ENCODE measurements at places on chromosomes 12 and 14. TPM values are rescaled to one million over a fixed set of nuclear protein-coding genes. Genes with fewer than 3 reads are reported as not detected.

Gene GPD1
- 0.48 TPM for total RNA-seq

Gene CISTR
- not detected for total RNA-seq

Gene KRT82
- total RNA-seq, result 1.7 TPM

Gene ADCY4
- 8.2 TPM for total RNA-seq

Gene TNS2
- 39.7 TPM for total RNA-seq

- no peak for DNase-seq
These were observed 200.3 kb upstream of the NPAS3 start for GRCh38 chr14:32738206-32738871.

- DNase-seq, result no peak
These were observed 21.7 kb downstream of the DCAF5 start for GRCh38 chr14:69131176-69131575.

GRCh38 chr12:103799857-103800771 is 40.9 kb downstream of the NT5DC3 start:
- peak; percentile 57 for DNase-seq

- peak; percentile 90 for DNase-seq
These were observed 29.7 kb downstream of the ZFP36L1 start for GRCh38 chr14:68762953-68763764.

- DNase-seq, result no peak
These were observed 355.9 kb upstream of the SEL1L start for GRCh38 chr14:81889529-81889928.

DNA sequence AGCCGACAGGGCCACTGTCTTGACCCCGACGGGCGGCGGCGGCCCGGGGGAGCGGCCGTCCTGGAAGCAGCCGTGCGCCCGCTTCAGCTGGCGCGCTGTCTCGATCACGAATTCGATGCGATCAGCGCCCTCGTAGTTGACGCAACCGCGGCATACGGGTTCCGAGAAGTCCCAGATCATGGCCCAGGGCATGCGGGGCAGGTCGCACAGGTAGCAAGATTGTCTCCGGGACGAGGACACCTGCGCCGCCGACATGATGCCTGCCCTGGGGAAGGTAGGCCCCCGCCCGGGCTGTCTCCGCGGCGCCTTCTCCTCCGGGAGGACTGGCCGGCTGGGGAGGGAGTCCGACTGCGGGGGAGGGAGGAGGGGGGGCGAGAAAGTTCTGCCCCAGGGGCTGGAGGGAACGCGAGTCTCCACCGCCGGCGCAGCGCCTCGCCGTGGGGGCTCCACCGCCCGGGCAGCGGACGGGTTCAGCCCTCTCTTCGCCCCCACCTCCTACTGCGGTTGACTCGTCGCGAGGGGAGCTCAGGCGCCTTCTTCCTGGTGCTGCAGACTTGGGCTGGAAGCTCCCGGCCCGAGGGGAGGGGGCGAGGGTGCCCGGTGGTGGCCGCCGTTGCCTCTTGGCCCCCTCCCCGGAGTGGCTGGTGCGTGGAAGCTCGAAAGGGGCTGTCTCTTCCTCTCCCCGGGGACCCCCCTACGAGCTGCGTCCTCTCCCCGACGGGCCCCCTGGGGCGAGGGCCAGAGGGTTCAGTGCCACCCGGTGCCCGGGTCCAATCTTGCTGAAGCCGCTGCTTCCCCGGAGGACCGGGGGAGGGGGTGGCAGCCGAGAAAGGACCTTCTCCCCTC is 747 bp downstream of the IRF2BPL start:
- DNase-seq, result peak; percentile 78

- DNase-seq, result no peak
These were observed 48.1 kb upstream of the BICDL1 start for GRCh38 chr12:119940897-119941296.

DNA sequence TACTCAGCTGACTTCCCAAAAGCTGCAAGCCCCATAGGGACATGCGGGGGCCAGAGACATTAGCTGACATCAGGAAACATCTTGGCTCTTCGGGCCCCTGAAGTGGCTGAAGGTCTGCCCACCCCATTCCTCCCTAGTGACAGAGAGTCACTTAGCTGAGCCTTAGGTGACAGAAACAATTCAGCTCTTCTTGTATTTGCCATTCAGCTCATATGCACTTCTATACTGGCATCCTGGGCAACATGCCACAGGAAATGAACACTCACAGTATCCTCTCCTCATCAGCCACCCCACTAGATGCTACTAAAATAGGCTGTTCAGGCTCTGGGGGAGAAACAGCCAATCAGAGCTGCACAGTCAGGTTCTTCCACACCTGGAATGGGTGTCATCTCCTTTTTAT is 3.4 kb downstream of the DCTN2 start:
- no peak for DNase-seq

DNA sequence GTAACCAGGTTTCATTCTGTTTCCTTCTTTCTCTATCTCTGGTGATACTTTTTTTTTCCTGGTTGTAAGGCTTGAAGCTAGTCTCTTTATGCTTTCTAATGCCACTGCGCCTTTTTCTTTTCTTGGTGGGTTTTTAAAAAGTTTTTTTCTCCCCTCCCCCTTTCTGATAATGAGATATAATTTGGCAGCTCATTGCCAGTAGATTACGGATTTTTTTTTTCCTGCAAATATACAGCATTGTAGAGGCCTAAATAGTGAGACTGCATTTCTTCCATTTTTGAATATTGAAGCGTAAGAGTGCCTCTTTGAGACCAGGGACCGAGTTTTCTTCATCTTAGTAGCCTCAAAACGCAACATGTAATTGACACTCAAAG is 1.1 kb downstream of the PAPOLA start:
- peak; percentile 5 for DNase-seq

GRCh38 chr12:69978020-69978419 is 153.0 kb downstream of the MYRFL start:
- DNase-seq, result peak; percentile 58

DNA sequence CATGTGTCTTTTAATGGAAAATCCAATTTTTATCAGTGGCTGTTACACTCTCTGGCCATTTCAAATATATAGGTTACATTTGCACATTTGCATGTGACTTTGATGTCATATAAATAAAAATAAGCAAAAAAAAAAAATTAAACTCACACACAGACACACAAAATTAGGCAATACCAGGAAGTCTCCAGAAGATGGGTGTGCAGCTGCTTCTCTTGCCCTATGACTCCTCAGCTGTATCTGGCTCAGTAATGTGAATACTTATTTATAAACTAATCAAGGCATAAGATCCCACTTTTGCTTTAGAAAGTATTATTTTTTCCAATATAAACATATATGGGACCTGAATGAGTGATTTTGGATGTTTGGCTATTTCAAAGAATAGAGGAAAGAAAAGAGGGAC is 461.1 kb downstream of the LRIG3 start:
- peak; percentile 13 for DNase-seq

DNA sequence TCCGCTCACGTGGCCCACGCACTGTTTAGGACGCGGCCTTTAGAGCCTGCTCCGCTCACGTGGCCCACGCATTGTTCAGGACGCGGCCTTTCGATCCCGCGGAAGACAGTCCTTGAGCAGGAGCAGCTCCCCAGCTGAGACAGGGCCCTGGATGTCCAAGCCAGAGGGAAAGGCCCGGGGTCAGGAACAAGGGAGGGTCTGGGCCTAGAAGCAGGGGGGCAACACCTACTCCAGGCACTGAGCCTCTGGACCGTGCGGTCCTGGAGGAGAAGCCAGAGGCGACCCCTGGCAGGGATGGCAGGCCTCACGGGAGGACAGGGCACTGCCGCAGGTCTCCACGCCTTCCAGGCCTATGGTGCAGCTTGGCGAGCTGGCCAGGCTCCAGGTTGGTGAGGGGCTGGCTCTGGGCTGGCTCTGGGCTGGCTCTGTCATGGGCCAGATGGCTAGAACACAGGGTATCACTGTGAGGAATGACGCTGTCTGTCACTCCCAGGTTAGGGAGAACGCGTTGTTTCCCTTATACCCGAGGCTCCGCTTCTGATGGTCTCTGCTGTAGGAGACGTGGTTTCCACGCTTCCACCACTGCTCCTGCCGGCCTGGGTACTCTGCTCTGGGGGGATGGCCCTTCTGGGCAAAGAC is 341.7 kb downstream of the TMEM121 start:
- DNase-seq, result no peak

DNA sequence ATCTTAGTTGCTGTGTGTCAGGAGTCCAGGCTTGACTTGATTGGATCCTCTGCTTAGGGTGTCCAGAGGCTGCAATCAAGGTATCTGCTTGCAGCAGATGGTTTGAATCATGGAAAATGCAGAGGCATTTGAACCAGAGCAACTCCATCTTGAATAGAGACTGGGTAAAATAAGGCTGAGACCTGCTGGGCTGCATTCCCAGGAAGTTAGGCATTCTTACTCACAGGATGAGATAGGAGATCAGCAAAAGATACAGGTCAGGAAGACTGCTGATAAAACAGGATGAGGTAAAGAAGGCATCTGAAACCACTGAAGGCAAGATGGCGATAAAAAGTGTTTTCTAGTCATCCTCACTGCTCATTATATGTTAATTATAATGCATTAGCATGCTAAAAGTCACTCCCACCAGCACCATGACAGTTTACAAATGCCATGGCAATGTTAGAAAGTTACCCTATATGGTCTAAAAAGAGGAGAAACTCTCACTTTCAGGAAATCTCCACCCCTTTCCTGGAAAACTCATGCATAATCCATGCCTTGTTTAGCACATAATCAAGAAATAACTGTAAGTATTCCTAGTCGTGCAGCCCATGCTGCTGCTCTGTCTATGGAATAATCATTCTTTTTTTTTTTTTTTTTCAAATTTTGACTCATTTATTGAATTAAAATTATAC is 218.3 kb upstream of the CPNE8 start:
- DNase-seq, result no peak

DNA sequence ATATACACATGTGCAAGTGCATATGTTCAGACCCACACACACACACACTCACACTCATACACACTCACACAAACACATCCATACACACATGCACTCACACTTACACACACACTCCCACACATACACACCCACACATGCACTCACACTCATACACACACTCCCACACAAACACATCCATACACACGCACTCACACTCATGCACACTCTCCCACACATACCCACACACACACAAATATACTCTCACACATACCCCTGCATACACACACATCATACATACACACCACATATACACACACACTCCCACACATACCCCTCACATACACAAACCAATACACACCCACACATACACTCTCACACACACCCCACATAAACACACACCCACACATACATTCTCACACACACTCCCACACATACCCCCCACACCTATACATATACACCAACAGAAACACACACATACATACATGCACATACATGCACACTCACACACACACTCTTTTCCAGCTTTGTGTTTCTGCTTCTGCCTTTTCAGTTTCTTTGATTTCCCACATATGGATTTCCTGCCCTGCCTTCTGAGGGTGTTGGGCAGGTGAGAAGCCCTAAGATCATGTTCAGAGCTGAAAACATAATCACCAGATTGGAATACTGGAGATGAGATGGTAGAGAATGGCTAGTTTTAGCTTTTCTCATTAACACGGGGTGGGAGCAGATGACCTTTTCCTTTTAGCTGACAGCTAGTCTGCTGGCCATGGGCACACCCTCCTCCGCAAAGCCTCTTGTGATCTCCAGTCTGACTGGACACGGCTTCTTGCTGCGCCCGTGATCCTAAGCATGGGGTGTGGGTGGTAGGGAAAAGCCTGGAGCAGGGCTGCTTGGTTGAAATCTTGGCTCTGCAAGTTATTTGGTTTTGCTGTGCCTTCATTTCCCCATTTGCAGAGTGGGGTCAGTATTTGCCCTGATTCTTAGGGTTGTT is 214.0 kb downstream of the CHST11 start:
- DNase-seq, result peak; percentile 14

- no peak for DNase-seq
These were observed 198.4 kb downstream of the PPM1H start for GRCh38 chr12:62736596-62736995.

- DNase-seq, result no peak
These were observed 198.9 kb upstream of the SFSWAP start for GRCh38 chr12:131511803-131512561.

- DNase-seq, result no peak
These were observed 214.4 kb upstream of the DIO2 start for GRCh38 chr14:80425686-80426085.

DNA sequence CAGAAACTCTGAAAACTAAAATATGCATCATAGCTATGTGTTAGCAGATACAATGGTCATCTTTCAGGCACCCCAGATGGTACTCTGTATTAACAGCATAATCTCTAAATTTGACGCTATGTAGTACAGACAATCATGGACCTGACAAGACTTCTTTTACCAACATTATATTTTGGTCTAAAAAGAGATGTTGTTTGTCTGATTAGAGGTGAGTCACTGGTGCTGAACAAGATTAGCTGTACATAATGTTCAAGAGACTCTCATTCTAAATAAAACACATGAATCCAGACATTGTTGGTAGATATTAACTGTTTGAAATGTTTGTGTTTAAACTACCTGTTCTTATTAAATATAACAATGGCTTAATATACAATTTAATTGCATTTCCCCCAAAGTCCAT is 146.4 kb upstream of the LMNTD1 start:
- DNase-seq, result no peak

- DNase-seq, result no peak
These were observed 189.5 kb downstream of the MED13L start for GRCh38 chr12:116087962-116088361.

DNA sequence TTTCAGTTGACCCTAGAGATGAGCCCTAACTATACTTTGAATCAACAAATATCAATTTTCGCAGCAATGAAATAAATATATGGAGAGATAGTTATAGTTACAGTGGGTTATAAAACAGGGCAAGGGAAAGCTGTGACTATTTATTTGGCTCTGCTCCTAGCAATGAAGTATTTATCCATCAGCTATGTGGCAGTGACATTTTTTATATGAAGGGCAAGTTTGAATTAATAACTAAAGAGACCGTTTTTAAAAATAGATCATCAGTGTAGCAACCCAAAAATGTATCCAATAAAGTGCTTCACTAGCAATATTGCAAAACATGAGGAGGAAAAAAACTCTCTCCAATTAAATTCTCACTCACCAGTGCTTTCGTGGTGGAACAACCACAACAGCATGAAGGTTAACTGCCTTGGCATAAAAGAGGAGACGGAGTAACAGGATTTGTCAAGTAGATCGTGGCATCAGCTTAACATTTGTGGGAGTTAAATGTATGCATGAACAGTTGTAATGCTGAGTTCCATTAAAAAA is 58.1 kb upstream of the NUDT4 start:
- DNase-seq, result no peak

DNA sequence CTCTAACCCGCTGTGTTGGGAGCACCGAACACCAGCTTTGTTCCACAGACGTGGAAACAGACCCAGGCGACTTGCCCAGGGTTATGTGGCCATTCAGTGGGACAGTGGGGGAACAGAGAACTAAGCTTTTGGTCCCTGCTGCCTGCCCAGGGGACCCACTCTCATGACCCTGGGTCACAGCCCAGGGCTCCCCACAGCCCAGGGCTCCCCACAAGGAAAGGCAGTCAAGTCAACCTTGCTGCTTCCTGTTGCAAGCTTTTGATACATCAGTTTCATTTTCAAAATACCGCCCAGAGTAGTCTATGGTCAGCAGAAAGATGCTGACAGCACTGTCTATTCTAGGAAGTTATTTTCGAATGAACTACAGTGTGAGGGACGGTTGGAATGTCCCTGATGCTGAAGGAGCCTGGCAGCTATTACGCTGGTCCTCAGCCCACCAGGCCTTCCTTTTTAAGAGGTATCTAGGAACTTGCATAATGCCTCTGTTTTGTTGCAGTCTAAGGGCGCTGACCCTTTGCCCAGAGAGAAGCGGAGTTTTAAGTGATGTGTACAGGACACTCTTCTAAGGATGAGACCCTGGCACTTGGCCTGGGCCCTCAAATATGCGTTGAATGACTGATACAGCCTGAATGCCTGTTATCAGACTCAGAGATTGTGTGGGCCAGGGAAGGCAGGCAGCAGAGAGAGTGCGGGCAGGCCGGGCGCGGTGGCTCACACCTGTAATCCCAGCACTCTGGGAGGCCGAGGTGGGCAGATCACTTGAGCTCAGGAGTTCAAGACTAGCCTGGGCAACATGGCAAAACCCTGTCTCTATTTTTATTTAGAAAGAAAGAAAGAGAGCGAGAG is 12.6 kb upstream of the TTC7B start:
- peak; percentile 24 for DNase-seq

All from umbilical cord (tissue), 2 donors.